ENCODE measurements at places on chromosomes 7 and 10.

GRCh38 chr10:61179771-61180170, 235.8 kb upstream of the RHOBTB1 start:
- no peak for DNase-seq

DNA sequence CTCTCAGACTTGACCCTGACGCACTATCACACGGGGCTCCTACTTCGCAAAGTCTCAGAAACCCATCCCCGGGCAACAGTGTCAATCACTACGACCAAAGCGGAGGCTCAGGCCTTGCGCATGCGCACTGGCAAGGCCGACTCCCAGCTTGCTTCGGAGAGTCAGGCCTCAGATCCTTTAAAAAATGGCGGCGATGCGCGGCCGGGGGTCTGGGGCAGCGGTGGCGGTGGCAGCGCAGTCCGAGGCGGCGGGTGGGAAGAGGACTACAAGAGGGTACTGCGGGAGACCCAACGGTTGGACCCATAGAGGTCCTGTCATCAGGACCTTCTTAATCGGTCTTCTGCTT, 196.9 kb downstream of the ZNF716 start:
- DNase-seq, result no peak

DNA sequence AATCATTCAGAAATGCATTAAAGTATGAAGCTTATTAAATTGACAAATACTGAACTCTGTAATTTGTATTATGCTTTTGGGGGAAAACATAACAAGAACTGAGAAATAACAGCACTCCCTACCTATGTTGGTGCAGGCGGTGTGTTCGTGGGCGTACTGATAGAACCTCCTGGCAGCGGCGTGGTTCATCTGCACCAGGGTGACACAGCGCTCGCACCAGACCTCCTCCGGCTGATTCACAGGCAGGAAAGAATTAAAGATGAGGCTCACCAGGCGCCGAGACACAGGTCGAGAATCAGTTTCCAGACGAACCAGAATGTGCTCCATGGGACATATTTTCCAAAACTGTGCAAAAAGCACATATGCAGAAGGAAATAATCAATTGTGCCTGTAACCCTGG, 40.2 kb downstream of the NCAPG2 start:
- DNase-seq, result no peak

GRCh38 chr10:110568055-110568735, 700 bp downstream of the SMC3 start:
- peak; percentile 25 for DNase-seq

GRCh38 chr7:152617056-152617455, 58.9 kb downstream of the XRCC2 start:
- no peak for DNase-seq

DNA sequence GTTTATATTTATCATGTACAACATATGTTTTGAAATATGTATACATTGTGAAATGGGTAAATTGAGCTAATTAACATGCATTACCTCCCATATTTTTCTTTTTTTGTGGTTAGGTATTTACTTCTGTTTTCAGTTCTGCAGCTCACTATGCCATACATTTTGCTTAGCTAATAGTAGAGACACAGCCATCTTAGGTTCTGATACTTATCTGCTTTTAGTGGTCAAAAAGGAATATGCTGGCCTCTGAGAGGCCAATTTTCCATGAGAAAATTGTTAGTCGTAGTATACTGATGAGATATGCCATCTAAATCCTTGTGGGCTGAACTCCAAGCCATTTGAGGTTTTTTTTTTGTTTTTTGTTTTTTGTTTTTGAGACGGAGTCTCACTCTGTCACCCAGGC, 31.0 kb downstream of the SGPL1 start:
- no peak for DNase-seq

All from germinal center (tissue), 1 donor.